Renal cortex interstitium (tissue), 15 donors: ENCODE measurements at places on chromosomes 2 and 18.

DNA sequence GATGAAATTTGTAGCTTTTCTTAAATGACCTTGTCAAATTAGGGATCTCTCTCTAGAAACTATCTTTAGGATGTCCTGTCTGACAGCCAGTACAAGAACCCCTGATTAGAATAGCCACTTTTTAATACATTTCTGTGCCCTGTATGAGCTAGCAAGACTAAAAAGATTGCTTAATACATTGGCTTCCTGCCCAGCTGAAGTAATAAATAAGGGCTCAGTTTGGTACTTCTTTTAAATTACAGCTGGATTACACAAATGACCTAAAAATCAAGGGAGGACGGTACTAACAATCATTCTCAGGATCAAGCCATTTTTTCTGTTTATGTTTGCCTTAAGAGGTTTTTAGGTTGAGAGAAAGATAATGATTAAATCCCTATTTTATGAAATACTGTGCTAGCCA is 11.6 kb upstream of the OLA1 start:
- DNase-seq = peak; percentile 27

DNA sequence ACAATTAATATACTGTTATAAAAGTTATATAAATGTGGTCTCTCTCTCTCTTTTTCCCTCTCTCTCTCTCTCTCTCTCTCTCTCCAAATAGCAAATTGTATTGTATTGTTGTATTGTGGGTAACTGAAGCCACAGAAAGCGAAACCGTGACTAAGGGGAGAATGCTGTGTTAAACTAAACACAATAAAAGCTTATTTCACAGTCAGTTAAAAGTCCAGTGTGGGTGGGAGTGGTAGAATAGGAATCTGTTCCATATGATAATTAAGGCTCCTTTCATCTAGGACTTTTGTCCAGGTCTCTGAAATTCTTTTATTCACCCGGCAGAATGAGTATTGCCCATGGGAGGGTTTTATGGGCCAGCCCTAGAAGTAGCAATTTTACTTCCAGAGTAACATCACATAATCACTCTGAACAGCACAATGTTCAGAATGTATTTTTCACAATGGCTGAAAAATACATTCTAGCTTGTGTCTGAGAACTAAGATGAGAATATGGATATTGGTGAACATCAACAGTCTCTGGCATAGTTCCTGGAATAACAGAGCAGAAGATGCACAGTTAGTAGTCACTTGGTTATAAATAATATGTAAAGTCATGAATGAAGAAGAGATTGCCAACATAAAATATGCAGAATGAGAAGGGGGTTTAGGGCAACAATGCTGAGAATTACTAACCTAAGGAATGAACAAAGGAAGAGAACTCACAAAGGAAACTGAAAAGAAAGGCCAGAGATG is 399.1 kb downstream of the PLCL1 start:
- no peak for DNase-seq

GRCh38 chr2:239110595-239111048 is 262.7 kb downstream of the TWIST2 start:
- no peak for DNase-seq

DNA sequence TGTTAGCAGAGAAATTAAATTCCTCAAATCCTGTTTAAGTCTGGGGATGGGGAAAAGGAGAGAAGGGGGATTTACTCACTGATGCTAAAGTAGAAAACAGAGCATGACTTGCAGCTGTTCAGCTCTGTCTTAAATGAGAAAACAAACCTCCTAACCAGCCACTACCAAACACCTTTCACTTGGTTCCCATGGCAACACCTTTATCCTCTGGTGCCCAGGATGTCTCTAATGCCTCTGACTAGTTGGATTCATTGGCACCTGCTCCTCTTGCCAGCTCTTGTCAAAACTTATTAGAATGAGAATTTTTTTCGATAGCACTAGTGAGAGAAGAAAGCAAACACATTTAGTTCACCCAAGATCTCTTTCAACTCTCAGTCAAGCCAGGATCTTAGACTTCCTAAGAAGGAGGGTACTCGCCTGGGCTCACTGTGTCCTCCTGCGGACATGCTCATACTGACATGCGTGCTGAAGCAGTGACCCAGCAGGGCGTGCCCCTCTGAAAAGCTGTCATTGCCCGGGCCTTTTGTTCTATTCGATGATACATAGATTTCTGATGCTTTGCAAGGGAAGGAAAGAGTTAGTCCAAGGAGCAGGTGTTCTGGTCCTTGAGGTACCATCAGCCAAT is 656.0 kb upstream of the CELF4 start:
- DNase-seq = no peak
